ENCODE measurements at places on chromosomes 5 and 9. TPM values are rescaled to one million over a fixed set of nuclear protein-coding genes. Genes with fewer than 3 reads are reported as not detected.

The SETD9 gene
- total RNA-seq, result 13.7 TPM

The MACROH2A1 gene
- total RNA-seq, result 185 TPM

The GABRA1 gene
- not detected for total RNA-seq

The SLC36A2 gene
- total RNA-seq, result not detected

The CTNNAL1 gene
- 160 TPM for total RNA-seq

Data from thoracic aorta endothelial cell (primary cell).